ENCODE measurements at places on chromosomes 4 and X.

- peak; percentile 67 for DNase-seq
Measured at GRCh38 chrX:23694606-23695005, 27.3 kb downstream of the PRDX4 start.

DNA sequence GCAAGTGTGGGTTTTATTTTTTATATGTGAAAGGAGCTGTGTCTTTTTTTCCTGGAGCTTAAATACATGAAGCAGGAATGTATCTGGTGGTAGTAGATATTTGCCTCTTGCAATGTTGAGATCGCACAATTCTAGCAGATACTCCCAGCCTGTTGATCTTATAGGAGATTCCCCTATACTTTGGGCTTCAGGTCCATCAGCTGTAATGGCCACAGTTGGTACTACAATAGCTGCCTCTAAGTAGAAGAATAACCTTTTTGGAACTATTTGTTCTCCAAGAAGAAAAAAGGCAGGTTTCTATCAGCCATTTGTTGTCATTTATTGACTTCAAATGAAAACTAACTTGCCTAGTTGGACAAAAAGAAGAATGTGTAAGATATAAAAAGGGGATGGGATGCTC, 37.7 kb downstream of the LIMCH1 start:
- DNase-seq: no peak

GRCh38 chr4:42501624-42502401, 104.5 kb downstream of the SHISA3 start:
- DNase-seq: no peak

- DNase-seq: peak; percentile 25
Measured at GRCh38 chrX:134622813-134623185, 35.5 kb downstream of the PLAC1 start.

DNA sequence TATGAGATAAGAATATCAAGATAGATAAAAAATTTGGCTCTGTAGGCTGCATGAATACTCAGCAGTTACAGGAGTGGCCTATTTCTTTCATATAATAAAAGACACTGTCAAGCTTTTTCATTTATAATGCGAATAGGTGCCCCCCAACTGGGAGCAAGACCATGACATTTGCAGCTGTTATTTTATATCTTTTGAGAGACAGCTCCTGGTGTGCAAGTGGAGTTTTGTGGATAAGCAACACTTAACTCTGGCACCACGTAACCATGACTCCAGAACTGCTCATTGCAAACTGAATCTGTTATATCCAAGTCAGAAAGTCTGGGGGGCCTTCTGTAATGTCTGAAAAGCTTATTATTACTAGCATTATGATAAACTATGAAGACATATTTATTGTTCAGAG, 1372.4 kb downstream of the C4orf33 start:
- no peak for DNase-seq

- no peak for DNase-seq
Measured at GRCh38 chrX:129404670-129405008, 118.7 kb downstream of the SMARCA1 start.

GRCh38 chr4:73012673-73013072, 56.8 kb downstream of the COX18 start:
- no peak for DNase-seq

GRCh38 chrX:95728446-95728845, 956.2 kb upstream of the DIAPH2 start:
- no peak for DNase-seq

GRCh38 chr4:23134331-23134730, 441.6 kb downstream of the GBA3 start:
- DNase-seq: no peak

GRCh38 chr4:185011408-185011807, 6.9 kb upstream of the HELT start:
- DNase-seq: no peak

Measured in fibroblast of pulmonary artery (primary cell).